ENCODE measurements at places on chromosomes 6 and 20.
A peak's percentile ranks its signal among the peaks of the same experiment; 100 is the strongest.

DNA sequence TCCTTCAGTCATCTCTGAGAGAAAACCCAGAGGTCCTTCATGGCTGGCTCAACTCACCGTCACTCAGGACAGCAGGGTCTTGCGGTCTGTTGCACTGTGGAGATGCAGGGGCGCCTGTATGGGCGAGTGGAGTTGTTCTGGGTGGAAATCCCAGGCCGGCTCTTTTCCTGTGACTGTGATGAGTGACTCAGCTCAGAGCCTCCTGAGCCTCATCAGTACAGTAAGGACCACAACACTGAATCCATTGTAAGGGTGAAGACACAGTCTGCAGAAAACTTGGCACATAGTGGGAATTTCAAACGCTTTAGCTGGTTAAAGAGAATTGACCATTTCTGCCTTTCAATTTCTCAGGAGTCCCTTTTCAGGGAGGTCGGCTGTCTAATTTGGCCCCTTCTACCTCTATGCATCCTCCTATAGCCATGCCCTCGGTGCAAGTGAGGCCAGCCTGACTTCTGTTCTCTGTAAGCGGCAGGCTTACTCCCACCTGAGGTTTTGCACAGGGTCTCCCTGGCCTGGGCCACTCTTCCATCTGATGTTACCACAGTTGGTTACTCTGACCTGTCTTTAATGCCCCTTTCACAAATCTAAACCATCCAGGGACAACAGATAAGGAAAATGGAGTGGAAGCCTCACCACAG lies 35.5 kb upstream of the TBXT start:
- DNase-seq: no peak

DNA sequence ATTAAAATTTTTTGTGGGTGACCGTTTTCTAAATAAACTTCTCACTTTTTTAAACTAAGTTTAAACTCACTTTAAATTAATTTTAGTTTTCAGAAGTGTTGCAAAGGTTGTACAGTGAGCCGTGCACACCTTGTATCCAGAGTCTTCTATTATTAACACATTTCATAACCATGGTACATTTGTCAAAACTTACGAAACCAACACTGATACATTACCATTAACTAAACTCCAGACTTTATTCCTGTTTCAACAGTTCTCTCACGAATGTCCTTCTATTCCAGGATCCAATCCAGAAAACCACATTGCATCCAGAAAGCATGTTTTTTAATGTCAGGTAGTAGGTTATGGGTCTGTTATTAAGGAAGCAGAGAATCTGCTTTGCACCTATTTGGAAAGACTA lies 319.9 kb downstream of the CBLN4 start:
- DNase-seq: no peak

DNA sequence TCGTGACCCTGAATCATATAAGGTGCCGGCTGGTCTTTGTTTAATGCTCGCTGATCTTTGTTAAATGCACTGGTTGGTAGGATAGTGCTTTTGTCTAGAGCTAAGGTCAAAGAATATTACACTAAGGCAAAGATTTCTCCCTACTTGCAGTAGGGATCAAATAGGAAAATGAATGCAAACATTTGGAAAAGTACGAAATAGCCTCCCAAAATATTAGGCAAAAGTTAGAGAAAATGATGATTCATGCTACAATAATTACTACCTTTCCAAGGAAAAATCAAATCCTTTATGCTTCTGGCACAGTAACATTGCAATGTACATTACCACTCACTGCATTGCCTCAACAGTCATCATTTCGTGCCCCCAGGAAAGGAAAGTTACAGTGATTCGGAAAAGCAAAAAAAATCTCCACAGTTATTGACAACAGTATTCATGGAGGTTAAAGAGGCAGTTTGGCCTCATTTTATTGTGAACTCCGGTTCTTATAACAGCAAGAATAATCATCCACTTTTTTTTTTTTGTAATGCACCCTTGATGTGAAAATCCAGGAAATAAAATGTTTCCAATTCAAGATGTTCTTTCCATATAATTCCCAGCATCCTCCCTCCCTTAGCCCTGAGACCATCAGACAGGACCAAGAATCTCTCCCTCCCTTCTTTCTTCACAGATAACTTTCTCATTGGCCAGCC lies 61.7 kb upstream of the ZMYND8 start:
- no peak for DNase-seq

DNA sequence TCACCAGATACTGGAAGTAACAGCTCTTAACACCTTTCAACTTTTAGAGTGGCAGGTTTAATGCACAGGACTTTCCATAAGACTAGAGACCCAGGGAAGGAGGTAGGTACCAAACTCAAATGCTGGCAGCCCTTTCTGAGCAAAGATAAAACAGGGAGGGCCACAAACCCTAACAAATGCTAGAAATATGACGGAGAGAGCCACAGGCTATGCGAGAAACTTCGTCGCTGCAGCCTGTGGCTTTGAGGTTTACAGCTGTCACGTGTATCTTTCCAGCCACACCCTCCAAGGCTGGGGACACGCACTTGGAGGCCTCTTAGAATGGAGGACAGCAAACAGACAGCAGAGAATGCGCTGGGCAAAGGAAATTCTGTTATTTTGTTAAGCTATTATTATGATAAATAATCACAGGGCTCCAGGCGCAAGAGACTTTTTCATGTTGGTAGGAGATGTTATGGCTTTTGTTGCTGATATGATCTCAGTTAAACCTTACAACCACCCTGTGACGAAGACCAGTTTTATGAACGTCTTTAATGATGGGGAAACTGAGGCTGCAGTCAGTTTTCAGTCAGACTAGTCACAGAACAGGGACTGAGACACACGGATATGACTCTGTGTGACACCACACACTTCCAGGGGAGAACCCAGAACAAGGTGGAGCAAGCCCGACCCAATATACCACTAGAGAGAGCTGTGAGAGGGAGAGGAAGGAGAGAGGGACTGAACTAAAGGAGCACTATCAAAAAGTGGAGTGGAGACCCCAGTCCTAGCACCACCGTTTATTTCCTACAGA lies 2.0 kb downstream of the TRAM2 start:
- no peak for DNase-seq

GRCh38 chr20:3174442-3175261 lies 1.3 kb upstream of the LZTS3 start:
- DNase-seq: no peak

DNA sequence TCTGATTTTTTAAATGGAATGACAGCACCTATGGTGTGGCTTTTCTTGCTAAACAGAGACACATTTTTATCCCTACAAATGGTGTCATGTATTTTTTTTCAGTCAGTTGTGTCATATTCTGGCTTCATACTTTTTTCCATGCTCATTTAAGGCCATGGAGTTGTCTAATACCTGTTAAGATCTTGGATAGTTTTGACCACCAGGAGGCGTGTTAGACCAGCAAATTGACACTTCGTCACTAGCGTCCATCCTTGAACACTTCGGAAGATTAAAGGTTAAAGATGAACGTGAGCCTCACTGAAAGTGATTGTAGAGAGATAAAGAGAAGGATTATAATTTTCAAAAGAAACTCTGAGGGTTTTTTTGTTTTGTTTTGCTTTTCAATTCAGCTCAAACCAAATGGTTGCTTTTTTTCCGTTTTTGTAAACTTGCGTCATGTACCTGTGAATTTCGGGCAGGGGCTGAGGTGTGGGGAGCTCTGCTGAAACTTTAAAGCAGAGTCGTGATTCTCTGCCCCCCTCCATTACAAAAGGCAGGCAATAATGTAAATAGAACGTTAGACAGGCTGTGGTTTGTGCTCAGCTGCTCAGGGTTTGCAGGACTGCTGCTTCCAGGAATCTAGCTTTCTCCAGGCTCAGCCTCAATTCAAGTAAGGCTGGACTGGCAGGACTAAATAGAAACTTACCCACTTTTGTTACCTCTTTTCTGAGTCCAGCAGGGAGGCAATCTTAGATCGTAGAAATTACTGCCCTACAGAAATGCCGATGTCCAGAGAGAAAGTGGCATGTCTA lies 245.1 kb downstream of the FOXA2 start:
- DNase-seq: peak; percentile 67

- no peak for DNase-seq
Measured at GRCh38 chr20:44997668-44998067, 31.4 kb downstream of the STK4 start.

- no peak for DNase-seq
Measured at GRCh38 chr6:80158478-80158989, 52.1 kb downstream of the BCKDHB start.

- no peak for DNase-seq
Measured at GRCh38 chr6:137233911-137234863, 15.0 kb upstream of the IFNGR1 start.
